ENCODE measurements at places on chromosomes 4 and X.

DNA sequence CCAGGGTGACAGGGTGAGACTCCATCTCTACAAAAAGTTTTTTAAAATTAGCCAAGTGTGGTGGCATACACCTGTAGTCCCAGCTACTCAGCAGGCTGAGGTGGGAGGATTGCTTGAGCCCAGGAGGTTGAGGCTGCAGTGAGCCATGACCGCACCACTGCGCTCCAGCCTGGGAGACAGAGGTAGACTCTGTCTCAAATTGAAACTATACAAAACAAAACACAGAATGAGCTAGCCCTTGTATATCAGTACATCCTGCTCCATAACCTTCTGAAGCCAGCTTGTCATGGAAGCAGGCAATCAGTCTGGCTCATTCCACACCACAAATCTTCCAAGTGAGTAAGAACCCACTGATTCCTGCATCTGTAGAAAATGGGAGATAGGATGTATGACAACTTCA is 49.0 kb downstream of the CD99L2 start:
- no peak for DNase-seq

DNA sequence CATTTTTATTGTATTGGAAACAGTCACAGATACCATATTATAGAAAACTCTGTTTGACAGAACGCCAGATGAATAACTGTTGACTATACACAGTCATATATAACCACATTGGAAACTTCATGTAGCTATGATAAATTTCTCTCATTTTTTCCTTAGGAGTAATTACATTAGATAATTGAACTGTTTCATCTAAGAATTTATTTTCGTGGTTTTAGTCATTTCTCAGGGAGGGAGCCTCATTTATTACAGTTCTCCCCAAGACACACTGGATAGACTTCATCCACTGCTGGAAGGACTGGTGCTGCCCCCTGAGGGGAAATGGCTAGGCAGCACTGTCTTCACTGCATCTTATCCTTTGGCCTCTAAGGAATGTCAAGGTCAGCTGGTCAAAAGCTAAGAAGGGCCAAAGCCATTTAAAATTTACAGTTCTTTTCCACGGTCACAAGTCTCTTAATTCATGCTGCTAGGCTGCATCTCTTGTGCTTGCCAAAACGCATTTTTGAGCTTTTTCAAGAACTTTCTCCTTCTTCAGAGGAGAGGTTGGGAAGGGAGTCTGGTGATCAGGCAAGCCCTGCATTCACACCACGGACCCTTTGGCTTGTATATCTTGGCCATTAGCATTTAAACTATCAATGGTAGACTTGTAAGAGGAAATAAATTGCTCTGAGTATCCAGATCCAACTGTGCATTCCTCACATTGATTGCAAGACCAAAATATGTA is 145.1 kb downstream of the CBR4 start:
- DNase-seq, result no peak

GRCh38 chrX:69094977-69095669 is 70.1 kb downstream of the PJA1 start:
- no peak for DNase-seq

DNA sequence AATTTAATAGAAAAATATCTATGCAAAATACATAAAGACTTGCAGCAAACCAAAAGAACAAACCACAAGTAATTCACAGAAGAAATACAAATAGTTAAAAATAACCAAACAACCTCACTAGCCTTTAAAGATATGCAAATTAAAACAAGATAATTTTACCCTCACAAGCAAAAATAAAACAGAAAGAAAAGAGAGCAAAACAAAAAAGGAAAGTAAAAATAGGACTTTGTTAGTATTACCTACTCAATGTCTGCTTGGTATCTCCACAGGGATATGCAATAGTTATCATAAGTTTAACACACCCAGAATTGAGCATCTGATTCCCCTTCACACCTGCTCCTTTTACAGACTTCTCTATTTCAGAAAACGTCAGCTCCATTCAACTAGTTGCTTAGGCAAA is 737.5 kb upstream of the MAGEB2 start:
- no peak for DNase-seq

DNA sequence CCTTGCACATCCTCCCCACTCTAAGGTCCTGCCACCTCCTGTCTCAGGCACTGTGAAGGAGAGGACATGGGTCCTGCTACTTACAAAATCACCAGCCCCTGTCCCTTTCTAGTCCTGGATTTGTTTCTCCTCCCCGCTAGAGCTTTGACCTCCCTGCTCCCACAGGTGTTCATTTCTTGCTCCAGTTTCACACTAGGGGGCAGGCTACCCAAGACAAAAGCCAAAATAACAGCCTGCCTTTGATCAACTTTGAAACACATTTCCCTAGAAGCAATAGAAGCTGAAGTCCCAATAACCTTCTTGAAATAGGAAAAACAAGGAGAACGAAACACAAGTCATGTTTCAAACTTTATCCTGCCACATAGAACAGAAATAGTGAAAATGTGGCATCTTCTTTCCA is 164.4 kb downstream of the QDPR start:
- DNase-seq, result no peak

- no peak for DNase-seq
Observed at GRCh38 chr4:47213539-47213938, 182.2 kb downstream of the GABRB1 start.

DNA sequence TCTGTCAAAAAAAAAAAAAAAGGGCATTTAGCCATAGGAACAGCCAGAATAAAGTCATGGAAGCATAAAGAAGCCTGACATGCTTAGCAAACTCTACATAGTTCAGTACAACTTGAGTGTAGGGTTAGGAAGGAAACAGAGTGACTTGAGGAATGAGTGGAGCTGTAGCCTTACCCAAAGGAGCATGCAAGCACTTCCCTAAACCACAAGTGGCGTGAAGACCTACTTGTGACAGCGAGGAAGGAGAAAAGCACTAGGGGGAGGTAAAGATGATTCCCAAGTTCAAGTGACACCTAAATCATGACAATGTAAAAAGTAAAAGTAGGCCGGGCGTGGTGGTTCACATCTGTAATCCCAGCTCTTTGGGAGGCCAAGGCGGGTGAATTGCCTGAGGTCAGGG is 21.8 kb upstream of the IQSEC2 start:
- DNase-seq, result no peak

DNA sequence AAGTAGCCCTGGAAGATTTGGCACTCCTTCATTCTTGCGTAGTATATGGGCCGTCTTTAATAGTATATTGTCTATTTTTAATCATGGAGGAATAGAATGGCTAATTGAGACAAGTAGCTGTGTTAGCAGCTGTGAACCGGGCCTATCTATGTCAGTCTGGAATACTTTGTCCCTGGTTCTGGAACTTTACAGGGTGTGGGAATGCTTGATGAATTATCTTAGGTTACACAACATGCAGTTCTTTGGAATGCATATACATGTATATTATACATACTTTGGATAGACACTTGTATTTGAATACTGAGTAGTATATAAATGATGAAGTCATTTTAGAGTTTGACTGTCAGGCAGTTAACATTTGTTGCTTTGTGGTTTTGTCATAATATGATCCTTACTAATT is 37.4 kb downstream of the PDLIM5 start:
- DNase-seq, result no peak

GRCh38 chr4:171101845-171102244 is 711.4 kb upstream of the GALNTL6 start:
- no peak for DNase-seq

DNA sequence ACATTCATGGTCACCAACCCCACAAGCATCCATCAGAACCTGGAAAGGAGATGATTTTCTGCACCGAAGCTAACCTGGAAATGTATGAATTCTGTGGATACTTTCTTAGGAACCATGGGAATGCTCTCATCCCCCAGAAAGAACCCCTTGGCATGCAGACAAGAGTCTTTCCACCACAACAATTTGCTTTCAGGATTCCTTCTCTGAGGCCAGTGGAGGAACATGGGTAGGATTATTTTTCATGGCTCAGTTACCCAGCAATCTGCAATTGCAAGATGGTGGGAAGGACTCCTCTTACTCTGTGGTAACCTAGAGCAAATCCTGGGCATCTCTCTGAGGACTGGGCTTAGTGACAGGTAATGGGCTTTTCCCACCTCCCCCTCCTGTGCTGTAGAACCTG is 131.9 kb upstream of the MSX1 start:
- DNase-seq, result no peak

DNA sequence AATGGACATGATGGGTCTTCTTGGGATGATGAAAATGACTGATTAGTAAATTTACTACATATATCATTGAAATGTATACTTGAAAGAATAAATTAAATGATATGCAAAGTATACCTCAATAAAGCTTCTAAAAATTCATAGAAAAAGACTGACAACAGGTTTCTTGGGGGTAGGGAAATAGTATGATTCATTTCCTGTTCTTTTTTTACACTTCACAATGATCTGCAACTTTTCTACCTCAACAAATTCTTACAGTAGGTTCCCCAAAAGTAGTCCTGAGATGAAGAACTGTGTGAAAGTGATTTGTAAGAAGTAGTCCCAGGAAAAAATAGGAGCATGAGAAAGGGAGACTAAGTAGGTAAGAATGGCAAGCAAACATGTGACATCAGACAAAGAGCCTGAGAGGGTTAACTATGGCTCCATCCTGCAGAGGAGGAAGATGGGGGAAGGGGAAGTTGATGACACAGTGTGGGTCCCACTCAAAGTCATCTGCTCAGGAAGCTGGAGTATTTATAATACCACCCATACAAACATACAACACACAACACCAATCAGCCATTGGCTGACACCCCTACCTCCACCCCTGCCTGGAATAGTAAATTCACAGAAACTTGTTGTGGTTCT is 73.9 kb downstream of the ARHGAP6 start:
- DNase-seq, result no peak

- no peak for DNase-seq
Observed at GRCh38 chrX:100407784-100408712, 2.0 kb downstream of the PCDH19 start.

- no peak for DNase-seq
Observed at GRCh38 chr4:88531549-88531948, 8.0 kb upstream of the PYURF start.

DNA sequence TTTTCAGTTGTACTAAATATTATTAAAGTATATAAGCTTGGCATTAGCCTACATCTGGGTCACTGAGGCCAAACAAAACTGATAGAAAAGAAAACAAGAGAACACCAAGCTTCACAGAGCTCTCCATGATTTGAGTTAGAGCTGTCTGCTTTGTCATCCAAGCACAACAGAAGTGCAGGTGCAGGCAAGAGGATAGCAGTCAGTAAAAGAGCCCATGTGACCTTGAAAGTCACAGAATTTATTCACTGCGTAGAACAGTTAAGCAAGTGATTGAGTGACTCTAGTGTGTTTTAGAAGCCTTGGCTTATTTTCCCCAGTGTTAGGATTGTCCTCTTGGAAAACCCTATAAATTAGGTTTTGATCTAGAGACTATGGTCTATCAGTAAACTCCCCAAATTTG is 49.4 kb upstream of the PRDM5 start:
- DNase-seq, result no peak

DNA sequence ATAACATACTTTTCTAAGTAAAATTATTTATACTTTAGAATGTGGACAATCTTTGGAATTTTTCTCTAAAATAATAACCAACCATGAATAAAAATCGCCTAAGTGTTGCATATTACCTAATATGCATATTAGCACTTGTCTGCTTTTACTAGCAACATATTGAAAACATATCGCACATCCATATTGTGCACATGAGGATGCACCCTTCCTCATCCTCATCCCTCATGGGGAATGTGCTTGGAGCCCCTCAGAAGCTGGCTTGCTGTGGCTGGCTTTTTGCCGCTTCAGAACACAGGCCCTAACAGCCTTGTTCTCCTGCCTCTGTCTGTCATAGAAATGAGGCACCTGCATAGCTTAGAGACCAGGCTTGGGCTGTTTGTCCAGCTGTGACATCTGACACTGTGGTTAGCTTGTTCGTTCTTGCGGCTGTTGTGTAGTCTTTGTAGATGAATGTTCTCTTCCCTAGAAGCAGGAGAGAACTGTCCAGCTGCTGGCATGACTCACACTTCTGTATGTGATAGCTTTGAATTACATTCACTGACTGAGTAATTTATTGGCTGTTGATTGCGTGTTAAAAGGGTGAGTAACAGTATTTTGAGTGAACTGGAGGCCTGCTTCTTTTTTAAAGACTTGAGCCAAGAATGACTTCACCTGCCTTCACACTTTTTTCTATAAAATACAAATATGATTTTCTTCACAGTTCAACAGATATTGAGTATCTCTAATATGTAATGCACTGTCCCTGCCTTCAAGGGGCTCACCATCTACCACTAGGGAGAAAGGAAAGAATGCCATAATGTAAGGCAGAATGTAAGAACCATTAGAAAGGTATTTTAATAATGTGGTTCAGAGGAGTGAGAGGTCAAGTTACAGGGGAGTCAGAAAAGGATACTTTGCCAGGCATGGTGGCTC is 81.9 kb downstream of the HMGB2 start:
- no peak for DNase-seq

DNA sequence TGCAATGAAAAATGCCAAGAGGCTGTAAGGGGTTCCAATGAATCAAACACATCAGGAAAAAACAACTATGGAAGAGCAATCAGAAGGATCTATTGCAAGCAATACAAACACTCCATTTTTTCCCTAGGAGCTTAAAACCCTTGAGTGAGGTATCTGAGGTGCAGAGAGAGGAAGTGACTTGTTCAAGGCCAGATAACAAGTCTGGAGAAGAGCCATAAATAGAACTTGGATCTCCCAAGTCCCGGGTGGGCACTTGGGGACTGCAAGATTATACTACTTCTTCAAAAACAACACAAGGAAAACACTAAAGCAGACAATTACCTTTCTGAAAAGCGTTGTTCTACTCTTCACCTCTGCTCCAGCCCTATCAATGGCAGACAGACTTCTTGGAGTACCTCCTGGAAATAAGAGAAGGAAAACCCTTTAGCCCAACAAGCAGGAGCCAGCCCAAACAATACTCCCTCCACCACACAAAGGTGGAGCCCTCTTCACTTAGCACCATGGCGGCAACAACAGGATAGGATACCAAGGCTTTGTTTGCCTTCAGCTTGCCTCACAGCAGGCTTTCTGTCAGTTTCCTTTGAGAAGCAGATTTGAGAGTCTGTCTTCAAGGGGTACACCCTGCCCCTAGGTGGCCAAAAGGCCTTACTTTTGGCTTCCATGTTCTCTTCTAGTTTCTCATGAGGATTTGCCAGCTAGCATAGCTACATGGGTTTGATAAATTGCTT is 26.0 kb downstream of the AIFM1 start:
- no peak for DNase-seq

GRCh38 chr4:100113096-100113495 is 77.2 kb downstream of the DDIT4L start:
- DNase-seq, result no peak

GRCh38 chr4:189032606-189033338 is 893.5 kb downstream of the TRIML1 start:
- DNase-seq, result no peak

- no peak for DNase-seq
Observed at GRCh38 chrX:140151316-140151715, 186.0 kb upstream of the CXorf66 start.

- no peak for DNase-seq
Observed at GRCh38 chrX:35733879-35734278, 64.3 kb upstream of the MAGEB16 start.

DNA sequence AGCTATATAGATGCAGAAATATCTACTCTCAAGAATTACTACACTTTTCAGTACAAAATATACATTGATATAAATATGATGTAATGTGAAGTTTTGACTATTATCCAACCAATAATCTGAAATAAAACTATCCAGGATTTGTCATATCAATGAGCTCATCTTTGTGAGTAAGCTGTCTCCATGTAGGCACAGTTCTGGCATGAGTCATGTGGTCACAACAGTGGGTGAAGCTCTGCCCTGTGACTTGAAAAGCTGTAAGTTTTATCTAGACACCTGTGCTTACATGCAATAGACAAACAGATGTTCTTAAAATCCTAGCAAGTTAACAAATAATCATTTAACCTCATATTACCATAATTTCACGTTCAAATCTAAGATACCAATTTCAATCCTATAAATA is 192.7 kb downstream of the GABRG1 start:
- DNase-seq, result no peak
